ENCODE measurements at places on chromosomes 11 and 22. TPM values are rescaled to one million over a fixed set of nuclear protein-coding genes. Genes with fewer than 3 reads are reported as not detected.

The CCDC89 gene
- total RNA-seq: 1.1 TPM

The DRD4 gene
- not detected for total RNA-seq

The SEPTIN5 gene
- total RNA-seq: 6.9 TPM

The IGLL1 gene
- not detected for total RNA-seq

The APOL5 gene
- total RNA-seq: not detected

The OR52B2 gene
- not detected for total RNA-seq

The OR51G1 gene
- total RNA-seq: not detected

The IL18 gene
- 0.73 TPM for total RNA-seq

The CDC45 gene
- 10.0 TPM for total RNA-seq

The FAT3 gene
- total RNA-seq: under 0.01 TPM

The TENM4 gene
- 1.4 TPM for total RNA-seq

The BIRC3 gene
- 4.0 TPM for total RNA-seq

The ANGPTL5 gene
- not detected for total RNA-seq

The TMPRSS13 gene
- total RNA-seq: 2.5 TPM

The MFNG gene
- 0.77 TPM for total RNA-seq
